ENCODE measurements at places on chromosomes 11 and 22.

GRCh38 chr22:34638128-34638527 is 427.8 kb upstream of the ISX start:
- no peak for DNase-seq

GRCh38 chr22:27971926-27972325 is 52.9 kb upstream of the PITPNB start:
- DNase-seq = no peak

DNA sequence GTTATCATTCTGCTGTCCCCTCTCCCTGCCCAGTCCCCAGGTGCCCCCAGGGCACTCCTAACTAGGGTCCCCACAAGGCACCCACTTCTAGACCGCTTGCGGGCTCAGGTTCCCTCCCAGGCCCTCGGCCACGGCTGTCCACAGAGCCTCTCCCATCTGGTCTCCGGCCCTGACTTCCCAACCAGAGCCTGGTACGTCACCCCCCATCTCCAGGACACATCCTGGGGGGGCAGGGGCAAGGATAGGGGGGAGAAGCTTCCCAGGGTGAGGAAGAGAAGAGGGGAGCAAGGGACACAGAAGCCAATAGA is 457 bp downstream of the SSTR3 start:
- no peak for DNase-seq

GRCh38 chr22:29334696-29335344 is 19.3 kb upstream of the RASL10A start:
- no peak for DNase-seq

- no peak for DNase-seq
Measured at GRCh38 chr11:67023957-67024353, 1.0 kb downstream of the SYT12 start.

Measured in stimulated activated CD4-positive, alpha-beta T cell treated with anti-CD3 and anti-CD28 coated beads, TNF-alpha, amount 100 ng/mL, for 24 hours (primary cell).